ENCODE measurements at places on chromosomes 1 and 21.

GRCh38 chr1:174712541-174712940 is 264.8 kb downstream of the GPR52 start:
- no peak for DNase-seq

GRCh38 chr1:216464489-216464888 is 41.2 kb upstream of the USH2A start:
- no peak for DNase-seq

GRCh38 chr1:43377831-43378230 is 10.0 kb upstream of the ELOVL1 start:
- DNase-seq: no peak

DNA sequence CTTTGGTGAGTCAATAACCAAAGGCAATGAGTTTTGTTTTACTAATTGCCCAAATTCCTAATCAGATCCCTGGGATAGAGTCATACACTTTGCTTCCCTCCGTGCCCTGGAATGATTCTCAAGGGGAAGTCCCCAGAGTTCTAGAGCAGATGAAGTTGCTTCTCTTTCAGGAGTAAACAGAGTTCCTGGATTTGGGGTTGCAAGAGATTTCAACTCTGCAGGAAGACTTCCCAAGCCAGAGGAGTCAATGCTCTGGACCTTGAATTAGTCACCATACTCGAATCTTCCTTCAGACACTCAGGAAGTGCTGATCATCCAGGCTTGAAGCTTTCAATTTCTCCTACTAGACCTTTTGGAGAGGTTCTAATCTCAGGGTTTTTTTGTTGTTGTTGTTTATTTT is 39.6 kb downstream of the FCER1A start:
- DNase-seq: no peak

- DNase-seq: no peak
Measured at GRCh38 chr1:17881761-17882160, 126.6 kb downstream of the ACTL8 start.
